ENCODE measurements at places on chromosomes 6 and 20.
A peak's percentile ranks its signal among the peaks of the same experiment; 100 is the strongest.

- no peak for DNase-seq
Measured at GRCh38 chr20:6401893-6402557, 279.2 kb upstream of the FERMT1 start.

- no peak for DNase-seq
Measured at GRCh38 chr20:2671977-2672376, 8.0 kb upstream of the IDH3B start.

DNA sequence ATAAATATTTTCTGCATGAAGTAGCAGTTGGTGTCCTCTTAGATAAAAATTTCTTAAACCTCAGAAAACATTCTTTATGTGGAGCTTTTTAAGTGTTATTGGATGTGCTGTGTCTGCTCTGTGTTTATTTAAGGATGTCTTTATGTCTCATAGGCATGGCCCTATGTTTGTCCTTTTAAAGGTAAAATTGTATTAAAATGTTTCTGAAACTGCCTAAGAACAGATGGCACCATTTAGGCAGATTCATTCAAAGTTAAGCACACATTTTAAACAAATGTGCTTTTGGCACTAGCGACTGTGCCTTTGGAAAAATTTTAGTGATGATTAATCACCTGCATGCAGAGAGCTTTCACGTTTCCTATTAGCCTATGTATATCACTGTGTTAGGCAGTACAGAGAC, 125.2 kb downstream of the KIF6 start:
- DNase-seq = no peak

DNA sequence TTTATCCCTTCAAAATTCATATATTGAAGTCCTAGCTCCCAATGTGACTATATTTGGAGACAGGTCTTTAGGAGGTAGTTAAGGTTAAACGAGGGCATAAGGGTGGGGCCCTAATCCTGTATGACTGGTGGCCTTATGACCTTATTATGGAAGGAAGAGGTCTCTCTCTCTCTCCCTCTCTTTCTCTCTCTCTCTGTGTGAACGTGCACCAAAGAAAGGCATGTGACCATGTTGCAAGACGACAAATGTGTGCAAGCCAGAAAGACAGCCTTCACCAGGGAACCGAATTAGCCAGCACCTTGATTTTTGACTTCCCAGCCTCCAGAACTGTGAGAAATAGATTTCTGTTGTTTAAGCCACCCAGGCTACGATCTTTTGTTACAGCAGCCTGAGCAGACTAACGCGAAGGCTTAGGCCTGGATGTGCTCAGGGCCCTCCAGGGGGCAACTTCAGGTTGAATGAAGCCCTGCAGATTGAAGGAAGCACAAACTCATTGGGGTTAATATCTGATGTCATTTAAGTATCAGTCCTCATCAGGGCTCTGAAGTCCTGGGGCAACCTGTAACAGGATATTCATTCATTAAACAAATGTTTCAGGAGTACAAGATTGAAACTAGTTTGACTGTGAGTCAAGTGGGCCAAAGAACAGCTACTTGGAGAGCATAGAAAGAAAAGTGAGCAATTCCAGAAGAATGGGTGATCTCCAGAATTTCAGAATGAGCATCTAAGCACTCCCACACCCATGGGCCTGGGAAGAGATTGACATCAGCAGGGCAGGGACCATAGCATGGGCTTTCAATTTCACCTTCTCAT, 157.4 kb upstream of the TNFAIP3 start:
- DNase-seq = no peak

GRCh38 chr6:96809119-96809518, 28.2 kb downstream of the GPR63 start:
- no peak for DNase-seq

DNA sequence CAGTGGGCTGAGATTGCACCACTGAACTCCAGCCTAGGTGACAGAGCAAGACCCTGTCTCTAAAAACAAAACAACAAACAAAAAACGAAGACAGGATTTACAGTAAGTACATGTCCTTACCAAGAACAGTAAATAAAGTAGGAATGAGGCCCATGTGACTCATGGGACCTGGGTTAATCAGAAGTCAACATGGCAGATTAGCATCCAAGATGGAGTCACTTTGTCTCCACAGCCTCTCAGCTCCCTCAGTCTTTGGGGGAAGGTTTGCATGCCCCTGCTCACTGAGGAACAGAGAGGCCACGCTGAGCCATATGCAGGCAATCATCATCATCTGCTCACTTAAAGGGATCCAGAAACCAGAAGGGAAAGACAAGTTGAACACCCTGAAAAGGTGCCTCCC, 7.8 kb upstream of the MUC22 start:
- DNase-seq = no peak

- DNase-seq = no peak
Measured at GRCh38 chr6:112109262-112109661, 21.9 kb downstream of the FAM229B start.

DNA sequence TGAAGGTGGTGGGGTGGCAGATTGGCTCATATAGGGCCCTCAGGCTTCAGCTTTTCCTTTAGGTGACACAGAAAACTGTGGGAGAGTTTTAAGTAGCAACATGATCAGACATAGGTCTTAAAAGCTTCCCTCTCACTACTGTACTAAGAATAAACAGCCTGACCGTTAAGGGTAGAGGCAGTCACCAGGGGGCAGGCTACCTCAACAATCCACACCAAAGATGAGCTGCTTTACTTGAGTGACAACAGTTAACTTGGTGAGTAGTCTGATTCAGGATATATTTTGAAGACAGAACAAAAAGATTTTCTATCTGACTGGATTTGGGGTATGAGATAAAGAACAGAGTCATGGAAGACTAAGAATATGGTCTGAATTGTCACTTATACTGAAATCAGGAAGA, 193.1 kb upstream of the SHLD1 start:
- DNase-seq = peak; percentile 54

DNA sequence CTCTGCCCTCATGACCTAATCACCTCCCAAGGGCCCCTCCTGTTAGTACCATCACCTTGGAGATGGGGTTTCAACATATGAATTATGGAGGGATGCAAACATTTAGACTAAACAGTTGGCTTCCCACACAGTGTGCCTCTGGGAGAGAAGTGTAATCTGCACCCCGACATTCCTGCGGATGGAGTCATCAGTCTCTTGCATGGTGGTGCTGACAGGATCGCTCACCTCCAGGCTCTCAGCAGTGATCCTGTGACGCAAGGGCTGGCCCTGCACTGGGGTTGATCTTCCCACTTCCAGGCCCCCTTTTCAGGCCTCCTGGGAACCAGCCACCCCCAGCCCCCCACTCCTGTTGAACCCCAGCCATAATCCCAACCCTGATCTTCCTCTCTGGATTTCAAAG, 16.0 kb upstream of the PI16 start:
- DNase-seq = no peak

DNA sequence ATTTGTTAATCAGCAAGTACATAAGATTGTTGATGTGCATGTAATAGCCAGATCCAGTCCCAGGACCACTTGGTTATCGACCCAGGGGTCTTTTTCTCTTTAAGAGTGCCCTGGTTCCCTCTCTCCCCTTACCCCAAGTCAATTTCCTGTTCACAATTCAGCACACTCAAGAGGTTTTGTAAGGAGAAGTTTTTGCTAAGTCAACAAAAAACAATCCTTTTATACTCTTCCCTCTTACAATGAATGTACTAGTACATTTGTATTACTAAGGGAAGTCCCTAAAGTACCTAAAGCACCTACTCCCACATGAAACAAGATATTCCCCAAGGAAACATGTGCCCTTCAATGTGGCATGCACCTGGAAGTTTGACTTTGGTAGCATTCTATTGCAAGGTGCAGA, 1.6 kb upstream of the NT5DC1 start:
- DNase-seq = no peak

DNA sequence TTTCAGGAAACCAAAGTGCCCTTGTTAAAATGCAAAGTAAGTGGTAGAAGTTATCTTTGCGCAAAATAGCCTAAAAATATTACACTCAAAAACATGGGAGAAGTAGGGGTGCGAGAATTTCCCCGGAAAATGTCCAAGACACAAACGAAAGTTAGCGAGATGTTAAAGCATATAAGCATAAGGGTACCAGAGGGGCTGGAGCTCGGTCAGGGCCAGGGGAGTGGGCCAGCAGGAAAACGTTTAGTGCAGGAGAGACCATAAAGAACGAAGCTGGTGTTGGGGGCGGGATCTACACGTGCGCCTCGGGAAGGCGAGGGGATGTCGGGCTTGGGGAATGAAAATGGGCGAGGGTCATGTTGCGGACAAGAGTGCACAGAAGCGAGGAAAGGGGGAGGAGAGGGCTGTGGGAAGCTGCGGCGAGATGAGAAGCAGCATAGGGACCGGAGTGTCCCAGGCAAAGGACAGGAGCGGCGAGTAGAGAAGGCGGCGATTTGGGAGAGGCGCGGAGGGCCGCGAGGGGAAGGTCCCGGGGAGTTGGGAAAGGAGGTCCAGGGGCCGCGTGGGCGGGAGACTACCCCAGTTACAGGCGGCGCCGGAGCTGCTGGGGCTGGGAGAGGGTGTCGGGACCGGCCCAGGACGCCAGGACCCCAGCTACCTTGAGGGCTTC, 600 bp downstream of the XPO5 start:
- DNase-seq = peak; percentile 10

- no peak for DNase-seq
Measured at GRCh38 chr20:38212806-38213606, 47.5 kb downstream of the KIAA1755 start.

DNA sequence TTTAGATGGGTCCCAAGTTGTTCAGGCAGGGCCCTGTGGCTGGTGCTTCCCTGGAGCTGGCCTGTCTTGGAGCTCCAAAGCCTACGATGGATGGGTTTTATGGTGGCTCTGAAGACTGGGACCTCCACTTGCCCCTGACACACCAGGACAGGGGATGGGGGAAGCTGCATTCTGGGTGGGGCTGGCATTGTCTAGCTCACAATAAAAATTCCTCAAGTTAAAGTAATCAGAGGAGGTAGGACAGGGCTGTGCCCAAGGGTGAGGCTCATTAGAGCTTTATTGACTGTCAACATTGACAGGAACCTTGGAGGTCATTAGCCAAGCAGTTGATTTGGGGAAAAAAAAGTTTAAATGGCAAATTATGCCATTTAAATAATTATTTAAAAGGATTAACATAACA, 35.7 kb downstream of the TFAP2C start:
- no peak for DNase-seq

DNA sequence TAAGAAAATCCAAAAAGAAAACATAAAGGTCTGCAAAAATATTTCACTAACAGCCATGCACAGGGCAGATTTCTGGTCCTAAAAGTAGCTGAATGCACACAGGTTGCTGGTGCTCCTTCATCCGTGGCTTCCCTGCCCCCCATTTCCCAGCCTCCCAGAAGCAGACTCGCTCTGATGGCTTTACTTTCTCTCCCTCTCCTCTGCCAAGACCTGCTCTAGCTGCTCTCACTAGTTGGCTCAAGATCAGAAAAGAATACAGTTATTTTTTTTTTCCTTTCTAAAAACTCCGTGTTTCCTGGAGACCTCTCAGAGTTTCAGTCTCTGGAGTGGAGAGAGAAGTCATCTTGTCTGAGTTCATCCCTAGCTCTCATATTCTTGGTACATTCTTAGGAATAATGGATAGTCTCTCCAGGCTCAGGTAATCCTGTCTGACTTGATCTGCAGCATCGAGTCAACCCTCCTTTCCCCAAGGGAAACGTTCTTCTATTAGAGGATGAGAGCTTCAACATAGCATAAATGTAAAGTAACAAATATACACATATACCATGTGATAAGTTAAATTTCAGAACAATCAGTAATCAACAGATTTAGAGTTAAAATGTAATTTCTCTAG, 214.2 kb downstream of the TBC1D7 start:
- no peak for DNase-seq

DNA sequence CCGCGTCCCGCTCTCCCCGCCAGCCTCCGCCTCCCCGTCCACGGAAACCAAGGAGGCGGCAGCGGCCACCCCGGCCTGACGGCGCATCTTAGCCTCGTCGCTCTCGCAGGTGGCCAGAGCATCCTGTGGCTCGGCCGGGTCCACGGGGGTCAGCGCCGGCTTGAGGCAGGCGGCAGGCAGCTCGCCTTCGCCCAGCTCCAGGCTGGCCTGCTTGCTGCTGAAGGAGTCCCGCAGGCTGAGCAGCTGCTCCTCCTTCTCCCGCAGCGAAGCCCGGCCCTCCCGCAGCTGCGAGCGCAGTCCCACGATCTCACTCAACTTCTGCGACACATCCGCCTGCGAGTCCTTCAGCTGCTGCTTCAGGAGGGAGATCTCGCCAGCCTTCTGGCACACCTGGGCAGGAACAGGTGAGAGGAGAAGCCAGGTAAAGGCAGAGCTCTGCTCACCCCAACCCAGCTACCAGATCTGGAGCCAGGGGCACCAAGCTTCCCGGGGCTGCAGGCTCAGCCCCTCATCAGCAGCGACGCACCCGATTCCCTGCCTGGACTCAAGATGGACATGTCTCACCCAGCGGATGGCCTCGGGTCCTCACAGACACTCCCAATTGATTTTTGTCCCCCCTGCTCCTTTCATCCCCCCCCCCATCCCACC, 5.2 kb upstream of the FASTKD5 start:
- no peak for DNase-seq

DNA sequence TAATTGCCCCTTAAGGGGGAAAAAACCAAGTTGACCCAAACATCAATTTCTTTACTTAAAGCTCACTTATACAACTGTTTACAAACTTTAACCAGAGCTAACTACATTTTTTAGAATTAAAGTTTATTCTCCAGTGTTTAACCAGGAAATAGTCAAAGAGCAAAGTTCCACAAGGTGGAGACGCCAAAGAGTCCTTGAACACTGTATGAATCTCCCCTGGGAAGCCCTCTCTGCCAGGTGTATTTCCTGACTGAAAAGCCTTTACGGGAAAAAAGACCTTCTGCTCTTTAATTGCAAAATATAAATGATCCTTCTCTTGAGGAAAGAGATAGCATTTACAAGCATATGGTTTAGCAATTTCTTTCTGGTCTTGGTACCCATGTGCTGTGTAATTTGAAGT, 36.2 kb downstream of the BTBD9 start:
- no peak for DNase-seq

GRCh38 chr20:61748376-61748775, 317.3 kb downstream of the TAF4 start:
- no peak for DNase-seq

DNA sequence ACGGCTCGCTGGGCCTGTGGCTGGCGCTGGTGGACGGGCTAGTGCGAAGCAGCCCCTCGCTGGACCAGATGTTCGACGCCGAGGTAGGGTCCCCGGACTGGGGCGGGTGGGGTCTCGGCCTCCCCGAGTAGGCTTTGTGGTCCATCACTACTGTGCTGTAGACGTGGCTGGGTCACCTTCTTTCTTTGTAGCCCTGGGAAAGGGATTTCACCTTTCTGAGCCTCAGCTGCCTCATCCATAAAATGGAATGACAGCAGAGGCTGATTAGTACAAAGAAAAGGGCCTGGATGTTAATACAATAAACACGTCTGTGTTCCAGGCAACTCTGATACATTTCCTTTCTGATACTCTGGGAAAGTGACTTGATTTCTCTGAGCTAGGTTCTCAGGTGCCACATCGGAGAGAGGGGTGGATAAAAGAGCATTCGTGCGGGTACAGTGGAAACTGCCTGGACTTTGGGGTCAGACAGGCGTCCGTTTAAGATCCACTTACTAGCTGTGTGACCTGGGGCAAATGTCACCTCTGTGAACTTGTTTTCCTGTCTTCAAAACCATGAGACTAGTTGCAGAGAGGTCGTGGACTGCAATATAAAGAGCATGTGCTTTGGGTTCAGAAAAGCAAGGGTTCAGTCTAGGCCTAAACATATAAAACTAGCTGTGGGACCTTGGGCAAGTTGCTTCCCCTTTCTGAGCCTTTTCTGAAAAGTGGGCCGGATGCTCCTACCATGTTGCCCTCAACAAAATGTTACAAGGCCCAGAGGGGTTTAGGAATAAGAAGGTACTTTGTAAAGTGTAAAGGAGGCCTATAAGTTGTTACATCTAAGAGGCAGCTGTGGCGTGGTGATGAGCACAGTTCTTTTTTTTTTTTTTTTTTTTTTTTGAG, 896 bp downstream of the SYS1 start:
- no peak for DNase-seq
